ENCODE measurements at places on chromosomes 7 and 10.

GRCh38 chr7:143396625-143397556 lies 11.8 kb downstream of the EPHA1 start:
- no peak for DNase-seq

DNA sequence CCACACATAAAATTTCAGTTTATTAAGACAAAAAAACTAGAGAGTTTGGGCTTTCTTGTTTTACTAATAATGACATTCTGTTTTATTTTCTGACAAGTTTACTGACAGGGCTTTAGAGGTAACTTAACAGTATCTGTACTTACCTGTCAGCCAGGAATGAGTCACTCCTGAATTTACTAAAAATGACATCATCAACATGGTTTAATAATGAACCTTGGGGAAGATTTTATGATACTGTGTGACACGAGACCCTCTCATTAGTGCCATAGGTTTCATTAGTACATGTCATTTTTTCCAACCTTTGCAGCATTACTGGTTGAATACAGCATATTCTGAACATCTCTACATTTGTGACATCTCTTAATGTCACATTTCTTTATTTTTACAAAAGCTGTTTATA lies 131.1 kb downstream of the KCND2 start:
- no peak for DNase-seq

- DNase-seq: no peak
Observed at GRCh38 chr7:47652591-47652990, 70.7 kb upstream of the TNS3 start.

GRCh38 chr10:116771101-116771958 lies 29.0 kb upstream of the HSPA12A start:
- DNase-seq: no peak

DNA sequence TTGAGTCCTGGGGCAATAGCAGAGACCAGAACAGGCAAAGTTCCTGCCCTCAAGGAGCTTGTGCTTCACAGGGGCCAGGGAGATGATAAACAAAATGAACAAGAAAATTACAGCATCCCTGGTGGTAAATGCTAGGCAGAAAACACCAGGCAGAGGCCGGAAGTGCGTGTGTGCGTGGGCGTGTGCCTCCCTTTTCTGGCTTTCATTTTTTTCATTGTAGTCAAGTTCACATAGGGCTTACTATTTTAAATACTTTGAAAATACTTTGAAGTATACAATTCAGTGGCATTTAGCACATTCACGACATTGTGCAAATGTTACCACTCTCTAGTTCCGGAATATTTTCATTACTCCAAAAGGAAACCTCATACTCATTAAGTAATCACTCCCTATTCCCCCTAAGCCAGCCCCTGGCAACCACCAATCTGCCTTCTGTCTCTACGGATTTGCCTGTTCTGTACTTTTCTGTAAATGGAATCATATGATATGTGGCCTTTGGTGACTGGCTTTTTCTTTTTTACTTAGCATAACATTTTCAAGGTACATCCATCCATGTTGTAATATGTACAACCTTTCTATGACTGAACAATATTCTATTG lies 88.1 kb upstream of the PDCD4 start:
- peak; percentile 77 for DNase-seq
